ENCODE measurements at places on chromosomes 1 and 21.

DNA sequence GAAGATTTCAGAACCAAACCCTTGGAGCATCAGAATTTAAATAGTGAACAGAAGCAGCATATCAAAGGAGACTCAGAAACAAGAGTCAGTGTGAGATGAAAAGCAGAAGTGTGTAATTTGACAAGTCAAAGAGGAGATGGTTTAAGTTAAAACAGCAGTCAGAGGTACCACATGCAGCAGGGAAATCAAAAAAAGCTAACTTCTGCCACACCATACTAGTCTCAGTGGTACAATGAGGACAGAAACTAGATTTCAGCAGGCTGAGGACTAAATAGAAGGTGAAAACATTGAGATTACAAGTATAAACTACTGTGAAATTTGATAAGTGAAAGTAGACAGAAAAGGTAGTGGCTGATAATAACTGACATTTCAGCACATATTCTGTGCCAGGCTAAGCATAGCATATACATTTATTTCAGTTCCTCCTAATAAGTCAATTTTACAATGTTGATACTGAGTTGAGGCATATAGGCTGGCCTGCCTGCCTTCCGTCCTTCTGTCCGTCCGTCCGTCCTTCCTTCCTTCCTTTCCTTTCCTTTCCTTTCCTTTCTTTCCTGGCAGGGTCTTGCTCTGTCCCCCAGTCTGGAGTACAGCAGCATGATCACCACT is 12.6 kb downstream of the SUCO start:
- DNase-seq = no peak

DNA sequence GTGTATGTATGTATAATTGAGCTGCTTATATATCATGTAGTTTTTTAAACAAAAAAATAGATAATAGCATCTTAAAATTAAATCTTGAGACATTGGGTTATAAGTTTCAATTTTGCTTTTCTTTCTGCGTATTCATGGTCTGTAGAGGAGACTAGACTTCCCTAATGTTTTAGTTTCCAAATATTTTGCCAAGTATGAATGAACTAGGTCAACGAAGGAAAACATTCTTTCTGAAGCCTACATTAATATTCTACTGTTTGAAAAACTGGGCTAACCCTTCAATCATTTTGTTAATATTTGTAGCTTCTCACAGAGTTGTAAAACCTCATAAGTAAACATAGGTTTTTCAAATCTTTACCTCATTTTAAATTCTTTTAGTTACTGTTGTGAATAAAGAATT is 592.7 kb downstream of the USP25 start:
- no peak for DNase-seq

- DNase-seq = no peak
Measured at GRCh38 chr1:113949007-113949406, 19.9 kb downstream of the HIPK1 start.

- DNase-seq = no peak
Measured at GRCh38 chr1:203085528-203086406, at the start of gene MYOG. Gene MYOG, minus strand, starts transcription at chr1:203086012. Its CDS starts 51 bp downstream, at chr1:203085961.

- no peak for DNase-seq
Measured at GRCh38 chr21:32962268-32962667, 63.5 kb upstream of the OLIG2 start.

- DNase-seq = no peak
Measured at GRCh38 chr1:2181752-2182151, 12.8 kb downstream of the FAAP20 start.
